ENCODE measurements at places on chromosomes 12 and 14.
A peak's percentile ranks its signal among the peaks of the same experiment; 100 is the strongest.

DNA sequence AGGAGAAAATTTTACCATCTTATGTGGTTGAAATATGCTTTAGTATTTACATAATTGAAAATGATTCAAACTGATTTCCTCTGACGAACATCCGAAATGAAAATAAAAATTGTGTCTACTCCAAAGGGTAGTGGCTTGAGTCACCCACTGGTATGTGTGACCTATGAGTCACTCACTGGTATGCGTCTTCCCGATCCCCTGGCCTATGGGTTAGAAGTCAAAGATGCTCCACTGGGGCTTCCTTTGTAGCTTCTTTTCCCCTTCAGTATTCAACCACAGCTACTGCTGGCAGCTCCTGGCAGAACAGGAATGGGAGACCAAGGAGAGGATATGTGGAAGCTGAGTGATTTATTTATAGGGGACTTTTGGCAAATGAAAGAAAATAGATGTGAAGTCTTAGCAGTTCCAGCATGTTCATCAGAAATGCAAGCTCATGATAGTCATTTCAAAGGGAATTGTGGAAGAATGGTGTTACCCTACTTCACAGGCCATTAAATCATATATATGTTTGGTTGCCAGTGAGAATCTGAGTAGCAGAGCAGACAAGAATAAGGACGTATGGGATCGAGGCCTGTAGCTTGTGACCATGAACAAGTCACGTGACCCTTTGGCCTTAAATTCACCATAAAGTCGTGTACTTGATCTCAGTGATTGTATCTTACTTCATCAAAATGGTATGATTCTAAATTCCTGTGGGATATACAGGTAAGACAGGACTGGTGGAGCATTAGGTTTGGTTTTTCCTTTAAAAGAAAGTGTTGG lies 108.3 kb downstream of the CRADD start:
- no peak for DNase-seq

DNA sequence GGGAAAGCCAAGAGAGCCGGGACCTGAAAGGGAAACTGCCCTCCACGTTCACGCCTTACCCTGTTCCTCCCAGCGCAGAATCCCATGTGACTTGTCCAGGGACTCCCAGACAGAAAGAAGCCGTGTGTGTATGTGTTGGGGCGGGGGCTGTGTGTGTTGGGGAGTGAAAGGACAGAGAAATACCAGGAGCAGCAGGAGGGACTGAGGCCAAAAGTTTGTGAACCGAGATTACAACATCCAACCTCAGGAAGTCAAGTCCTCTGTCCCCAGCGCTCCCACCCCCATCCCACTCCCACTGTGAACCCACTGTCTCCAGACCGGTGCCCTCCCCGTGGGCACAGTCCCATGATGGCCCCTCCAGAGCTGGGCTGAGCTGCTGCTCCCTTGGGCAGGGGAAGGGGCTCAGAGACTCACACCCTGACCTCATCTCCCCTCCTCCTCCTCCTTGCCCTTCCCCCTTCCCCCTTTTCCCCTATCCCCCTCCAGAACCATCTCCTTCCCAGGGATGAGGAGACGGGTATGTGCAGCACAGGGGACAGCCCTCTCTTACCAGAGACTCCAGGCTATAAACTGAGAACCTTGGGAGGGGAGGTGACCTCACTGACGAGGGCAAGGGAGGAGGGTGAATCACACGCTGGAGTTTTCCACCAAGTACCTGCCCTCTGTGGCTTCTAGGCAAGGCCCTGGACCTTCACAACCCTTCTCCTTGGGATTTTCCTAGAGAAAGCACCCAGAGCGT lies at the start of gene SLC6A12:
Gene SLC6A12 (minus strand): TSS at position 155 of the 739 bp plus-strand sequence. CDS start 4,171 bp downstream, outside the sequence.
- DNase-seq: no peak

- DNase-seq: no peak
Measured at GRCh38 chr14:99264691-99265450, 7.1 kb downstream of the BCL11B start.

DNA sequence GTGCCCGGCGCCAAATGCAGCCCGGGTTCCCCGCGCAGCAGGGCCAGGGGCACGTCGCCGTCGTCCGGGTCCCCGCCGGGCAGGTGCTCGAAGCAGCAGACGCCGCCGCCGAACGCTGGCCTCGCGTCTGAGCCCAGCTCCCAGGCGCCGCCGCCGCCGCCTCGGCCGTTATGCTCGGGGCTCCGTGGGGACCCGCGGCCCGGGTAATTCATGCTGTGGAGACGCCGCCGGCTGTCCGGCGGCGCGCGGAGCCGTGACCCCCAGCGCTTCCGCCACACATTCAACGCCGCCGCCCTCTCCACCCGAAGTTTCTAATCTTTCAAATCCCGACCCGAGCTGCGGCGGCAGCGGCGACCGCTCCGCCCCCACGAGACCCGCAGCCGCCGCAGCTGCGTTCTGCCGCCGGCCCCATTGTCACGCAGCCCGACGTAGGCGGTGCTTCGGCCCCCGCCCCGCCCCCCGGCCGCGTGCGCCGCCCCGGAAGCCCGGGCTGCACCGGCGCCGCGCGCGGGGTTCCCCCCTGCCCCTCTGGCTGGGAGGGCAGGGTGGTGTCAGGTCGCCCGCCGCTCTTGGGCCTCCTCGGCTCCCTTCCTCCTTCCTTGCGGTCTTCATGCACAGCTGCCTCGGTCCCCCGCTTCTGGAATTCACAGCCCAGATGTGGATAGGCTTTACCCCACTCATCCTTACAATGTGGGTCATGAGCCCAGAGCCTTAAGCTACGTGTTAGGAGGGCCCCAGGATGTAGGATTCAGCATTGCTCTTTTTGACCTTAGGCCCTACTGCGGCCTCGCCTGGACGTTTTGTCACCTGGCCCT lies at the start of gene DDHD1:
Gene DDHD1 (minus strand): TSS at position 437 of the 815 bp plus-strand sequence. CDS start 225 bp downstream, at position 212.
- DNase-seq: peak; percentile 63

GRCh38 chr12:49533331-49533730 lies 5.5 kb upstream of the KCNH3 start:
- no peak for DNase-seq

DNA sequence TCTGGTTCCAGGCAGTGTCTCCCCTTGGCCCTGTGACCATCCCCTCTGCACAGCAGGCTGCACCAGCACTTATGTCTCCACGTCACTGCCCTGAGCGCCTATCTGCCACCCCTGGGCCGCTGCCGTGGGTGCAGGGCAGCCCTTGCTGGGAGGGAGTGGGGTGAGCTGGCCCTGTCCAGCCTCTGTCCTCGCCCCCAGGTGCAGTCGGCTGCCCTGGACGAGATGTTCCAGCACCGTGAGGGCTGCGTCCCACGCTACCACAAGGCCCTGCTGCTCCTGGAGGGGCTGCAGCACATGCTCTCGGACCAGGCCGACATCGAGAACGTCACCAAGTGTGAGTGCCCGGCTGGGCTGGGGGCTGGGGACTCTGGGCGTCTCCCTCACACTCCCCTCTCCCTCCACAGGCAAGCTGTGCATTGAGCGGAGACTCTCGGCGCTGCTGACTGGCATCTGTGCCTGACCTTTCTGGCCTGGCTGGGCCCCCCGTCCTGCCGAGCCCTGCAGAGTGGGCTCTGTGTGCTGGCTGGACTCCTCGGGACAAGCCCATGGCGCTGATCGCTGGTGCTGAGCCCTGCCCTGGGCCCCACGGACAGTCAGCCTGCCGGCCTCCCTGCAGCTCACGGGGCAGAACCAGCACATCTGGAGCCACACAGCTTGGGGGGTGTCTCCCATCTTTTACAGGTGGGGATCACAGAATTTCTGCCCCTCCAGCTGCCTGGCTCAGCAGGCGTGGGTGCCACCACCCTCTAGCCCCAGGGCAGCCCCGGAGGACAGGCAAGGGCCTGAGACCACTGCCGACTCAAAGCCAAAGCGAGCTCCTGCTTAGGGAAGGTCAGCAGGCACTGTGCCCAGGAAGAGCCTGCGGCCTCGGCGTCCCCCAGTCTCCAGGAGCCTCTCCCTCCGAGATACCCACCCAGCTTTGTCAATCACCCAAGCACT lies 7.9 kb upstream of the PUS1 start:
- no peak for DNase-seq

DNA sequence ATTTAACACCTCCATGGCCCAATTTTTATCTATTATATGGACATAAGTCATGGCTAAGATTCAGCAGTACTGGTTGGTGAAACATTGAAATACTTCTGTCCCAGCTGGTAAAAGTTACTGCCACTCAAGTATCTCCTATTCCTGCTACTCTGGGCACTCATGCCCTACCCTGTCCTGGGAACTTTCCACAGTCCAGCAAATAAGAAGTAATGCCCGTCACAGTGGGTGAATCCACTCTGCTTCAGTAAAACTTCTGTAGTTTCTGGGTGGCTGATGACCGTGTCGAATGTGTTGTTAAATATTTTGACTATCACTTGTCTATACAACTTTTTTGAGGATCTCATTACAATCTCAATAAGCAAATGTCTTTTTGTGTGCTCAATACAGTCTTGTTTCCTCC lies 209.3 kb upstream of the IGF1 start:
- no peak for DNase-seq

DNA sequence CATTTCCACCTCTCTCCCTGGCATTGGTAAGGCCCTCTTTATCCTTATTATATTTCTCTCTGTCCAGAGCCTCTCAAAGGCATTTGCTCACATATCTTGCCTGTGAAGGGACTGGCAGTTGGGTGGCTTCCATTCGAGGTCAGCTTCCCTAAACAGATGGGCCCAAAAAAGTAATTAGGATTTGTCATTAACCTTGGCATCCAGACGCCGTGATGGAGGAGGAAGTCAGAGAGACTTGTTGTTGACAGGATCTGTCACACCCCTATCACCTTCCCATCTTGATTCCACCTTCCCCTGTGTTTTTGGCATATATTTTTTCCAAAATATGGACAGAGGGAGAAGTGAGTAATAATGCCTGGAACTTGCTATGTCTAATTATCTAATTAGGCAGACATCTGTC lies 54.0 kb upstream of the OAS1 start:
- no peak for DNase-seq

- no peak for DNase-seq
Measured at GRCh38 chr14:72901361-72901760, 7.5 kb upstream of the DPF3 start.

DNA sequence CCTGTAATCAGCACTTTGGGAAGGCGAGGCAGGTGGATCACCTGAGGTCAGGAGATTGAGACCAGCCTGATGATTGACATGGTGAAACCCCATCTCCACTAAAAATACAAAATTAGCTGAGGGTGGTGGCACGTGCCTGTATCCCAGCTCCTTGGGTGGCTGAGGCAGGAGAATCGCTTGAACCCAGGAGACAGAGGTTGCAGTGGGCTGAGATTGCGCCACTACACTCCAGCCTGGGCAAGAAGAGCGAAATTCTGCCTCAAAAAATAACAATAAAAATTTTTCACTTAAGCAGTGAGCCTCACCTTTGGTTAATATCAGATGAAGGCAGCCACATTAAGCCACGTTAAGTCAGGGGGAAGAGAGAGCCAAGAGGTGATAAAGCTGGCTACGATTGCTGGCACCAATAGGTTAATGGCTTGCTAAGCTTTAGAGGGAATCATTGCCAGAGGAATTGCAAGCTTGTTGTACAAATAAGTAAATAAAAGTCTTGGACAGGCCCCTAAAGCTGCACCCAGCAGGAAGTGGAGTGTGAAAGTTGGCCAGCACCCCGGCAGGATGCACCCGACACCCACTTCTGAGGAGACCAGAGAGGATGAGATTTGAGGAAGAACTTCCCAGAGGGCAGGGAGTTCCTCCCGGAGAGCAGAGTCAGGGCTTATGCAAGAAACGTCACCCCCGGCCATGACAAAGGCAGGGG lies 41.3 kb upstream of the TESC start:
- DNase-seq: no peak

DNA sequence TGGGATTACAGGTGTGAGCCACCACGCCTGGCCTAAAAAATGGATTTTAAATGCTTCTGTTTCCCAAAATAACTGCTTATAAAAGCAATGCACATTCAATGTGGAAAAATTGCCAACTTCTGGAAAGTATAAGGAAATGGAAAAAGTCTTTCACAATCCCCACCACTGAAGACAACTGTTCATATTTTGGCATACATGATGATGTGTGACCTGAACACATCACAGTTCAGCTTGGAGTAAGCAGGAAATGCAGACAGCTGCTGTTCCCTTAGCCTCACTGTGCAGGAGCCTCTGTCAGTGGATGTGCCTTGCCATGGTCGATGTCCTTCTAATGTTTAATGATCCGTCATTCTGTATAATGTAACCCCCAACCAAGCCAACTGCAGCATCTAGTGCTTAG lies 5.2 kb downstream of the MTERF2 start:
- DNase-seq: no peak

- DNase-seq: no peak
Measured at GRCh38 chr14:30681752-30682355, 59.7 kb downstream of the SCFD1 start.

- no peak for DNase-seq
Measured at GRCh38 chr14:71733210-71733883, 198.9 kb upstream of the RGS6 start.

- no peak for DNase-seq
Measured at GRCh38 chr12:120999191-121000120, 16.8 kb downstream of the C12orf43 start.

- no peak for DNase-seq
Measured at GRCh38 chr14:22549981-22550673, 38.9 kb downstream of the DAD1 start.

- no peak for DNase-seq
Measured at GRCh38 chr14:65162031-65162430, 59.7 kb upstream of the MAX start.

GRCh38 chr12:54968181-54968730 lies 16.3 kb downstream of the TESPA1 start:
- no peak for DNase-seq

- DNase-seq: no peak
Measured at GRCh38 chr14:89773151-89773550, 181.4 kb downstream of the EFCAB11 start.

DNA sequence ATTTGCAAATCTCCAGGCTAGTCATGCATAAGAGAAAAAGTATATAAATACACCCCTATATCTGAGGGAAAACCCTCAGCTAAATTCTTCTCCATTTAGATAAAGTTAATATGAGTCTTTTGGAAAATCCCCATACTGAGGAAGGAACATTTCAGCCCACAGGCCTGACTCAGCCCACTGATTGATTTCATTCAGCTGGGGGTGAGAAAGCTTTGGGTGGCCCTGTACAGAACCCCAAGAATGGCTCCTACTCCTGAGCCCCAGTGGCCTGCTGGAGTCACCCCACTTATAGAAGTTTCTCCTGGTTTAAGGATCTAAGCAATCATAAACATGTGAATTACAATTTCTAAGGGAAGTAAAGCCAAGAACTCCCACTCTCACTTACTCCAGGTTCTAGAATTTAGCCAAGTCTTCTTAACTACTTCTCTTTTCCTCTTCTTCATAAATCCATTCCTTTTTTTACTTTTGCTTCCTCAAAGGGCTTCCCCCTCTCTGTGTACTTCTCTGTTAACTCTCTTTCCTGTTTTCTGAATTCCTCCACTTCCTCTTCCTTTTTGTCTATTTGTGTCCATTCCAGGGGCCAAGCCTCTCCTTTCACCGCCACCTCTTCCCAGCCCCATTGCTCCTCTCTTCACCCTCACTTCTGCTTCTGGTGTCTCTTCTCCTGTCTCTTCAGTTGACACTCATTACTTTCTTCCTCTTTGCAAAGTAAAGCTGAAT lies 21.0 kb downstream of the RTN1 start:
- no peak for DNase-seq

Measured in HuH-7 (cell line).